Activated T-cell treated with anti-CD3 and anti-CD28 coated beads, Interleukin-2, amount 50 U/mL, for 4 hours (primary cell): ENCODE measurements at places on chromosomes 16 and 17. TPM values are rescaled to one million over a fixed set of nuclear protein-coding genes. Genes with fewer than 3 reads are reported as not detected.

The SRCIN1 gene
- total RNA-seq = not detected

- no peak for DNase-seq
Measured at GRCh38 chr17:47674499-47674898, 19.5 kb upstream of the TBKBP1 start.

GRCh38 chr17:39800540-39800939, 62.8 kb downstream of the GRB7 start:
- peak; percentile 48 for DNase-seq

GRCh38 chr16:84511180-84511800, 6.8 kb upstream of the MEAK7 start:
- DNase-seq = peak; percentile 86

GRCh38 chr17:50346313-50347116, 589 bp downstream of the XYLT2 start:
- peak; percentile 34 for DNase-seq

DNA sequence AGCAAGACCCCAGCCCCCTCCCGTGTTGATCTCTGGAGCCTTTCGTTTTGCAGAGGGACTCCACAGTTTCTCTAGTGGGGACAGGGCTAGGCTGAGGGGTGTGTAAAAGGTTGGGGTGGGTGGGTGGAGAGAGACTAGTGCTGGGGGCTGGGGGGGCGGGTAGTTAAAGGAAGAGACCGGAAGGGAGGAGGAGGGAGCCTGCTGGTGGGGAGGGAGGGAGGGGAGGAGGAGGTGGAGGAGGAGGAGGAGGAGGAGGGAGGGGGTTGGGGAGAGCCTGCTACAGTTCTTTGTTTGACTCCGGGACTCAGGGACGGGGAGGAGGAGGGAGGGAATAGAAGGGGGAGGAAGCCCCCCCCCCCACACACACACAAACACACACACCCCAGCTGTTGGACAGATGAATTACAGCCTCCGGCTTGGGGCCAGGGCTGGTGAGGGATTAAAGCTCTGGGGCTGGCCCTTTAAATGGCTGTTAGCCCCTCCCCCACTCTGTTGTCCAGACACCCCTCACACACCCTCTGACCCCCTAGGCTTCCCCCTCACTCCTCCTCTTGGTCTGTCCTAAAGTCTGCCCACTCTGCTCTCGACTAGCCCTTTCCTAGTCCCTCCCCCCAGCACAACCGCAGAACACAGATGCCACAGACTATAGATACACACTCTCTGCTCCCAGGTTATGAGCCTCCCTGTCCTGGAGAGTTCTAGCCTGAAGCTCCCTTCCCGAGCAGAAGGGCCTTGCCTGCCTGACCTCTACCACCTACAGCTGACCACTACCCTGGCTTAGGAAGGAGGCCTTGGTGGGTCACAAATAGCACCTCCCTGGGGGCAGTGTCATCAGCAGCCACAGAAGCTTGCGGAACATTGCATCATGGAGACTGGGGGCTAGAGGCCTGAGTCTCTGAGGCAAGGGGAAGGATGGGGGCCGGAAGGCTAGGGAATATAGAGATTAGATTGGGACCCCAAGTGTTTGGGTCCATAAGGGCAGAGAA, 4.4 kb downstream of the KDM6B start:
- peak; percentile 36 for DNase-seq

- DNase-seq = no peak
Measured at GRCh38 chr16:26050472-26050871, 358.7 kb downstream of the HS3ST4 start.

The KREMEN2 gene
- 0.11 TPM for total RNA-seq

DNA sequence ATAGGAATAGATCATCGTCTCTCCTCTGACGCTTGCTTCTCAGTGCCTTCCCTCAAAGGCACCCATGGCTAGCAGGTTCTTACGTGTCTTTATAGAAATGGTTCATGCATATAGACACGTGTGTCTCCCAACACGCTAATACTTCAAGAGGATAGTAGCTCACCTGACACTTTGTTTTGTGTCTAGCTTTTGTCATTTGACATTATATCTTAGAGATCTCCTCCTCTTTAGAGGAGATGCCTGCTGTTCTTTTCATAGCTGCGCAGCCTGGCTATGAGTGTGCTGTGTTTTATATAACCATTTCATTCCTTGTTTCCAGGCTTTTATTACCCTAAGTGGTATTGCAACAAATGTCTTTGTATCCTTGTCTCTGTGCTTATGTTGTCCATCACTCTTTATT, 411.7 kb downstream of the CPPED1 start:
- no peak for DNase-seq

DNA sequence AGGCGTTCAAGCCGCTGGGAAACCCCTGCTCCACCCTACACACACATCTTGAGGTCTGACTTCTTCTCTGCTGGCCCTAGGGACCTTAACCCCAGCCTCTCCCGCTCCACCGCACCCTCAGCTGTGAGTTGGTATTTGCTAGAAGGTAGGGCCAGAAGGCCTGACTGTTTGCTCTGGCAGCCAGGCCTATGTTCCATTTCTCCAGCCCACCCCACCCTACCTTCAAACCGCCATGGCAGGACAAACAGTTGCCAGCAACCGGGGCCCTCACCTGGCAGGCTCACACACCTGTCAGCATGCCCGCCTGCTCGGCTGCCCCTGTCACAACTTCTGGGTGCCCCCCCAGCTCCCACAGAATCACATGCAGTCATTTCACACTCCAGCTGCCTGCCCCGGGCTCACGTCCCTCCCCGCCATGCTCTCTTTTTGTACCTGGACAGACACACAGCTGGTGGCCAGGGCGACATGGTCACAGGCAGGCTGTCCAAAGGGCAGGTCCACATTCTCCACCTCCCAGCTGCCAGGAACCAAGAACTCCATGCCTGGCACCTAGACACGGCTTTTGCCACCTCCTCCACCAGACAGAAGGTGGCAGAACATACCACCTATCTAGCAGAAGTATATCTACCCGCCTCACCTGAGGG, 2.6 kb upstream of the ATP2A3 start:
- no peak for DNase-seq

DNA sequence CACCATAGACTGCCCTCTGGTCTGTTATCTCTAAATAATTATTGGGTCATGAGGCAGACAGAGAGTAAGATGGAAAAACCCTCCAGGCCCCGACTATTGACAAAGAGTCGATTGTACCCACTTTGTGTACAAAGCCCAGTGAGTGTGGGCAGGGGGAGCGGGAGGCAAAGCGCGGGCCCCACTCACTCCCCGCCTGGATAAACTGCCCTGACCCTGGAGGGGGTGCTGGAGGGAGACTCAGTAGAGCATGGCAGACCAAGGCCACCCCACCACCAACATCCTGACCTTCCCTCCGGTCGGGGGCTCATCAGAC, 11.2 kb upstream of the CPSF4L start:
- DNase-seq = no peak
